ENCODE measurements at places on chromosomes 7 and 10. TPM values are rescaled to one million over a fixed set of nuclear protein-coding genes. Genes with fewer than 3 reads are reported as not detected.

- no peak for DNase-seq
Observed at GRCh38 chr10:112999102-112999501, 49.1 kb downstream of the TCF7L2 start.

DNA sequence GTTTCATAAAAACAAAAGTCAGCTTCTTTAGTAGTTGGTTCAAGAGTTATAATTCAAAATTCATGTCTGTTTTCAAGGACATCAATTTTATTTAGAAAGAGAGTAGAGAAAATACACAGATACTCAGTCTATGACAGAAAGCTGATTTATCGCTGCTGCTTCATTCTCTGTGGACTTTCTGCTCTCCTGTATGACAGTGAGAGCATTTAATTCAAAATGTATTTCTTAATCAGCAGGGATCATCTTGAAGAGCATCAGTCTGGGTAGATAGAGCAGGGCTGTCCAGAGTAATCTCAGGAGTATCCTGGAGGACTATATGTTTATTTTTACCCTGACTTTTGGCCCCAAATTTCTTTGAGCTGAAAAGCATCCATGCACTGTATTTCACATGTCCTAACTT lies 1676.7 kb downstream of the REEP3 start:
- DNase-seq = no peak

GRCh38 chr7:120417244-120417979 lies 144.4 kb downstream of the KCND2 start:
- no peak for DNase-seq

SH2B2 gene
- total RNA-seq = 8.2 TPM

HOGA1 gene
- total RNA-seq = 8.7 TPM
